Endothelial cell (in vitro differentiated cells): ENCODE measurements at places on chromosomes 2 and 18.

GRCh38 chr2:227163485-227163997 is 464 bp downstream of the COL4A4 start:
- peak; percentile 8 for DNase-seq

GRCh38 chr2:52258038-52258437 is 1226.1 kb upstream of the NRXN1 start:
- no peak for DNase-seq

DNA sequence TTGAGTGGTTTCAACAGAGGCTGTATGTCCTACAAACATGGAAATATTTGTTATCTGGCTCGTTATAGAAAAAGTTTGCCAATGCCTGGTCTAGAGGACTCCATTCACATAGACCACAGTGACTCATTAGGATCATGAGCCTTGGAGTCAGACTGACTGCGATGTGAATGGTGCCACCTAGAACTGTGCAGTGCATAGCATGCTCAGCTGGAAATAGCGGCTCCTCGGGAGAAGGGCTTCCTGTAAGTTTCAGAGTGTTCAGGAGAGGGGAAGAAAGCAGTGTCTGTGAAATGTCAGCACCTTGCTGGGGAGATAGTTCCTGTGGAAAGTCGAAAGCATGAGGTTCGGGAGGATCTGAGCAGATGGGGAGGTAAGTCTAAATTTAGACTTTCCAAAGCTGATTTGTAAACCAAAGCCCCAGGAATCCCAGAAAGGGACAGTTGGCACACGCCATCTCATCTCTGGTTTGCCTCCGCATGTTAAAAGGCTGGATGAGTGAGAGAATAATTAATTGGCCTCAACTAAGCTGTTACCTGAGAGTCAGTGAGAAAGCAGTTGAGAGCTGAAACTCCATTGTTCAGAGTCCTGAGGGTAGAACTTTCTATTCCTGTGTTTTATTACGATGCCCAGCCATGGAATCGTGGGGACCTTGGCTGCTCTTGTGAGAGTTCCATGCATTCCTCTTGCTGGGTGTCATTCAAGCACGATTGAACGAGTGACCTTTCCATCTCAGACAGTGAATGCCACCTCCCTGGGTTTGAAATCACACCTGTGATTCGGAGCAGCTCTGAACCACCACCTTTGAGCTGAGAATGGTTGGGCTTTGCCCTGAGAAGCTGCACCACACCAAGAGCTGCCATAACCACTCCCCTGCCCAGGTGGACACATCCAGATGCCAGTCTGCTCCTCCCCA is 99.5 kb downstream of the MAPK4 start:
- DNase-seq = no peak

DNA sequence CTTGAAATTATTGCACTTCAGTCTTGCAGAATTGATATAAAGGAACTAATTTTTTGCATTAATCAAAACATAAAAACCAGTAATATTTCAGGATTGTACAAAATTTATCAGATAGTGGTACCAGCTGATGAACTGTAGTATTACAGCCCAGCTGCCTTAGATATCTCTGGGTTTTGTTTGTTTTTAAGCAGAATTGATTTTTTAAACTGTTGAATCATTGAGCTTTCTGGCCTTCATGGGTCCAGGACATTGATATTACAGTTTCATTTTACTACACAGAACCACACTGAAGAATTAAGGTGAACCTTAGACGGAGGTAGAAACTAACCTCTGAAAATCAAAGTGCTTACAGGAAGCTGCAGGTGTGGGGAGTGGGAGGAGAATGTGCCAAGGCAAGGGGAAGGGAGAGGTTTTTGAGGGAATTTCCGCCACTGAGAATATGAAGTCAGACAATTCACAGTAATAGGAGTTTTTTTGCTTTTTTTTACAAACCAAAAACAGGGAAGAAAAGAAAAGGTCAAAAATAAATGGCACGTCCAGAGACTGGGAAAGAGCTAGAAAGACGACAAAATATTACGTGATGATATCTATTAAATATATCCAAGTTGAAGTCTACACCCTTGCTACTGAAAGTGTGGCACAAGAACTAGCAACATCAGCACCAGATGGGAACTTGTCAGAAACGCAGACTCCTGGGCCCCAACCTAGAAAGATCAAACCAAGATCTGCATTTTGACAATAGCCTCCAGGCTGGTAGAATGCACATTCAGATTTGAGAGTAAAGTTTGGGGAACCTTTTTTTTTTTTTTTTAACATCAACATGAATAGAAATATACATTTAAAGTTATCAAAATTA is 40.8 kb upstream of the SPAG16 start:
- DNase-seq = no peak

- peak; percentile 61 for DNase-seq
Measured at GRCh38 chr18:30280861-30281470, 761.6 kb downstream of the DSC3 start.

DNA sequence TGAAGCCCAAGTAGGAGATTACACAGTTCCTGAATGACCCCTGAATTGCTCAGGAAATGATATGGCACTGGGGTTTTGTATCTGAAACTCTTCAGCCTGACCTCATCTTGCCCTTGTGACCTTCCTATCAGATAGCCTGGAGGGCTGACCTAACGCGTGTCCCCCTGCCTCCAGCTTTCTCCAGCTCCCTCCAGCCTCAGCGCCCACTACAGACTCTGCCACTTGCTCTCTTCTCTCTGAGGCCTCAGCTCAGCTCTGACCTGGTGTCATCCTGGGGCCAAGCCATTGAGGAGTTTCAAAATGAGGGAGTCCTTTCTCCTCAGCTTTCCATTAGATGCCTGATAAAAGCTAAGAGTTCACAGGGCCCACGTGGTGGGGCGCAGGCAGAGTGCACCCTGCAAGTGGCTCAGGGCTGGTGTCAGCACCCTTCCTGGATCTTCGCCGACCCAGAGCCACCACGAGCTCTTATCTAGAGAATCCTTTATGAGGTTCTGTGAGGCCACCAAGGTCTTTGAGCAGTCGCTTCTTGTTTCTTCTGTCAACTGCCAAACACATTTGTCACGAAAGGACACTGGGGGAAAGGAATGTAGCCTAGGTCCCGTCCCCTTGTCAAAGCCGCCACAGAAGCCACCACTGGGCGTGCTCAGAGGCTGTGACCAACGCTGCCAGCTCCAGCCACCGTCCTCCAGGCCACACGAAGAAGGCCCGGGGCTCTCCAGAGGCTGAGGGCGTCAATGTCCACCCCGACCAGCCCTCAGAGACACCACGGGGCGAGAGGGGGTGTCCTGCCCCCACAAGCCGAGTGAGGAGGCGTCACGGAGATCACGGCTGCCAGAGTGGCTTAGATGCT is 131.3 kb upstream of the GPC1 start:
- DNase-seq = no peak

- DNase-seq = no peak
Measured at GRCh38 chr2:158507679-158508078, 50.9 kb downstream of the PKP4 start.

DNA sequence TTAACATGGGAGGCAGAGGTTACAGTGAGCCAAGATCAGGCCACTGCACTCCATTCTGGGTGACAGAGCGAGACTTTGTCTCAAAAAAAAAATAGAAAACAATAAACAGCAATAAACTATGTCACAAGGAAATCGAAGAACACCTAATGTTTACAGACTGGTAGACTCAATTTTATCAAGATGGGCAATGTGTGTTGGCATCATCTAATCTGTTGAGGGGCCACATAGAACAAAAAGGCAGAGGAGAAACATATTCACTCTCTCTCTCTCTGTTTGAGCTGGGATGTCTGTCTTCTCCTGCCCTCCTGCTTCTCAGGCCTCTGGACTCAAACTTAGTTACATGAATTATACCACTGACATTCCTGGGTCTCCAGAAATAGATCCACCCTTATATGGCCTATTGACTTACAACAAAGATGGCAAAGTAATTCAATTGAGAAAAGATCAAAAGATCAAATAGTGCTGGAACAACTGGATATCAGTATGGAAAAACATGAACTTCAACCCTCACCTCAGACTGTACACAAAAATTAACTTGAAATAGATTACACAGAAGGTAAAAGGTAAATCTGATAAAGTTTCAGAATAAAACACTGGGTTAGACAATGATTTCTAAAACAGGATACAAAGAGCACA is 703.8 kb upstream of the CRIM1 start:
- DNase-seq = no peak

DNA sequence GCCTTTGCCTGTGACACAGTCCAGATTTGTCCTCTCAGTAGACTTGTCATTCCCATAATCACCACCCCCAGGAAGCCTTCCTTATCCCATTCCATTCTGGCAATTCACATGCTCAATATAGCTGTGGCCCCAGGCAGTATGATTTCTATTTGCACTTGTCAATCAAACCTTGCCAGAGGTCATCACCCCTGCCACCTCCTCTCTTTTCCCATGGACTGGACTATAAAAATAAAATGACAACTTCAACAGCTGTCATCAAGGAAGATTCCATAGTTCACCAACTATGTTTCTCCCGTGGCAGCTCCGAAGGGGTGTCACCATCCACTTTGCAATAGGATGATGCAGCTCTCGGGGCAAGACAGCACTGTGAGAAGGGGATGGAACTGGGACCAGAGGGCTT is 255.7 kb downstream of the CELF4 start:
- no peak for DNase-seq

GRCh38 chr2:127308586-127309138 is 14.7 kb upstream of the ERCC3 start:
- DNase-seq = no peak

GRCh38 chr2:161381546-161381945 is 34.6 kb upstream of the TBR1 start:
- DNase-seq = no peak

- no peak for DNase-seq
Measured at GRCh38 chr2:88729061-88729745, 37.7 kb downstream of the RPIA start.

GRCh38 chr18:28651298-28651697 is 474.4 kb upstream of the CDH2 start:
- DNase-seq = no peak

GRCh38 chr2:68734688-68735525 is at the start of gene ARHGAP25:
ARHGAP25 (plus strand) TSS chr2:68734811; CDS start chr2:68735200, 389 bp downstream.
- DNase-seq = no peak

- no peak for DNase-seq
Measured at GRCh38 chr2:88614497-88615157, 12.6 kb downstream of the EIF2AK3 start.
